T-helper 17 cell (primary cell): ENCODE measurements at places on chromosomes 5 and 9.

- DNase-seq: no peak
Observed at GRCh38 chr5:89733772-89734171, 675.8 kb downstream of the CETN3 start.

- no peak for DNase-seq
Observed at GRCh38 chr5:113336975-113337374, 97.8 kb downstream of the TSSK1B start.

- no peak for DNase-seq
Observed at GRCh38 chr9:133118568-133118967, 2.5 kb downstream of the RALGDS start.

GRCh38 chr9:132768932-132769905 lies 99.0 kb downstream of the GTF3C4 start:
- peak; percentile 44 for DNase-seq

DNA sequence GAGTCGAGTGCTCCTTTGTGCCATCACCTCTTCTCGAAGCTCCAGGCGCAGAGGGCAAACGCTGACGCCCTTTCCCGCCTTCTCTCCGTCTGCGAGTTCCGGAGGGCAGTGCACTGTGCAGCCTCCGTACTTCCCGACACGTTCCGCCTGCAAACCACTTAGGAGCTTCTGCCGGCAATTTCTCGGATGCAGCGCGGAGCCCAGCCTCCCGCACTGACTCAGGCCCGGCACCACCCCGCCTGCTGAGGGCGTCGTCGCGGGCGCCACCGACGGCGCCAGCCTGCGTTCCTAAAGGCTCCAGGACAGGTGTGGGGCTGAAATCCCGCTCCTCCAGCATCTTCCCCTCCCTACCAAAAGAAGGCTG lies 9.3 kb upstream of the TRIM36 start:
- DNase-seq: no peak
